T1000 (cell line): ENCODE measurements at places on chromosomes 7 and 10.

DNA sequence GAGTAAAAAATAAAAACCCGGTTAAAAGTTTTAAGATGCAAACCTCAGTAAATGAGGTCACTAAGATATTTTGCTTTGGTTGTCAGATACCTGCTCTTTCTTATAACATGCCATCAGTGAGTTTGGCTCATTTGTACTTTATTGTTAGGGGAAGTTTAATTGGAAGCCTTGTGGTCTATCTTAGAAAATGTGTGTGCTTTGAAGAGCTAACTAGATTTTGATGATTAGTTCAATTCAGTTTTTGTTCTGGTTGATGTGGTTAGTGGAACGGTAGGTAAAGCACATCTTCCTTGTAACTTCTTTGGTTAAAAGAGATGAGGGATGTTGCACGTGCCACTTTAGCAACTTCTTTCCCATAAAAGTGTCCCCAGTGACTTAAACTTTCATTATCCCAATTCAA lies 353.4 kb upstream of the GALNT17 start:
- DNase-seq, result no peak

GRCh38 chr7:134709197-134709596 lies 62.5 kb downstream of the BPGM start:
- DNase-seq, result no peak

GRCh38 chr10:44316187-44316921 lies 68.5 kb downstream of the CXCL12 start:
- no peak for DNase-seq

- DNase-seq, result no peak
Observed at GRCh38 chr7:129669901-129670300, 58.4 kb downstream of the NRF1 start.

GRCh38 chr10:33038672-33039071 lies 80.6 kb upstream of the ITGB1 start:
- DNase-seq, result no peak

GRCh38 chr10:110495731-110496552 lies 1.8 kb upstream of the DUSP5 start:
- DNase-seq, result peak; percentile 80

- peak; percentile 70 for DNase-seq
Observed at GRCh38 chr7:37354656-37355131, 94.0 kb downstream of the ELMO1 start.

DNA sequence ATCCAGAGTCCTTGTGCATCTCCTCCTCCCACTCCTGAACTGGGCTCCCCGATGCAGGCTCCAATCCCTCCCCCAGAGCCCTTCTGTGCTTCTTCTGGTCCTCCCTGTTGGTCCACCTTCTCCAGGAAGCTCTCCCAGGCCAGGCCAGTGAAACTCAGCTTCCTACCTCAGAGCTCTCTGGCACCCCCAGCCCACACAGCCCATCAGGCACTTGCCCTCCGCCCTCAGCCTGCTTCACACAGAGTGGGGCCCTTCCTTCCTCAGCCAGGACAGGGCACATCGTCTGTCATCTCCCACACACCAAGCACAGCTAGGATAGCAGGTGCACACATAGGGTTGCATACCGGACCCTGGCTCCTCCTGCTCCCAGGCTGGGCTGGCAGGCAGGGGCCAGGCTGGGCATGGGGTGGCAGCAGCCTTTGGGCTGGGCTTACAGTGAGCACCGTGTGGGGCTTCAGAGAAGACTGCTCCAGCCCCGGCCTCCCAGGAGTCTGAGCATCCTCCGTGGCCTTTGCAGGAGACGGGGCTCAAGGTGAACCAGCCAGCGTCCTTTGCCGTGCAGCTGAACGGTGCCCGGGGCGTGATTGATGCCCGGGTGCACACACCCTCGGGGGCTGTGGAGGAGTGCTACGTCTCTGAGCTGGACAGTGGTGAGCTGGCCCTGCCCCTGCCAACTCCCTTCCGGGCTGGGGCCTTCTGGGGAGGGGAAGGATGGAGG lies 6.5 kb upstream of the ATP6V1F start:
- no peak for DNase-seq

GRCh38 chr7:129122751-129123509 lies 21.6 kb upstream of the TSPAN33 start:
- DNase-seq, result no peak

GRCh38 chr10:27664461-27664860 lies 81.2 kb downstream of the MKX start:
- no peak for DNase-seq

DNA sequence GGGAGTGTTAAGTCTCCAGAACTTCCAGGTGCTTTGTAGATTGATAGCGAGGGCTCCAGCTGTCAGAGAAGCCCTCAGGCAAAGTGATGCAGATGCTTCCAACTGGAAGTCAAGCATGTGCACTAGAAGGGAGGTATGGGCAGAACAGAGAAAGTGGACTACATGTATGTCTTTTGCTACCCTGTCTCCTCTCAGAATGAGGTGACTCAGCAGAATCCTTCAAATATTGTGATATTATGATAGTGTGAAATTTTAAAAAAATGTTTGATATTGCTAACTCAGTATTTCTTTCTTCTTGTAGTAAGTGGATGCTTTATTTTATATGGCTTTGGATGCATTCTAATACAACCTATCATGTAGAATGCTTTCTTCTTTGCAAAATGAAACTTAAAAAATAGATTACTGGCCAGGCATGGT lies 138.9 kb upstream of the SVIL start:
- DNase-seq, result no peak

- DNase-seq, result no peak
Observed at GRCh38 chr10:132542819-132543218, 5.2 kb downstream of the INPP5A start.

DNA sequence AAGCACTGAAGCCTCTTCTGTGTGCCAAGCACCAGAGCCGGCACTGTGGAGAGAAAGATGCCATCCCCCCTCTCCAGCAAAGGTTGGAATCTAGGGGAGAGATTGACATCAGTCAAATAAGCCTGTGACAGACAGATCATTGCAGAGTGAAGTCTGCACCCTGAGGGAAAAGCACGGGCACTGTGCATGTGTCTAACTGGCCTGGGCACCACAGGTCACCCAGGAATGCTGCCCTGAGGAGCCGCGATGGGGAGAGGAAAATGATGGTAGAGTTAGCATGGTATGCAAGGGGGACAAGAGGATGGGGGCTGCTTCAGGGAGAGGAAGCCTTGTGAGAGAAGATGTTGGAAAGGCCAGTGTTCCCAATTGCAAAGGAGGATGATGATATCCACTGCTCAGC lies 261.0 kb downstream of the GRID1 start:
- DNase-seq, result no peak

- DNase-seq, result no peak
Observed at GRCh38 chr7:107676249-107676648, 15.6 kb downstream of the SLC26A4 start.

DNA sequence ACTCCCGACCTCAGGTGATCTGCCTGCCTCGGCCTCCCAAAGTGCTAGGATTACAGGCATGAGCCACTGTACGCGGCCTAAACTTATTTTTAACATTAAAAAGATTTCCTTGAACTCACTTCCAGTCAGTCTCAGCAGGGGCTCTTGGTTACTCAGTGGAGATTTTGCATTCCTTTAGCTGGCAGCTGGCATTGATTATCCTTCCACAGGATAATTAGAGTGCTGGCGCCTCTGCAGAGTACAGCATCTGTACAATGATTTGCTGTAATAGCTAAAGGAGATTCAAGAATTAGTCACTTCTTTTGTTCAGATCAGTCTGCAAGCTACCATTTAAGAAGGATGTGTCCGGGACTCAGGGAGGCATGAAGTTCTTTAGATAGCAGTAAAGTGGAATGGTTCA lies 125.0 kb upstream of the NPY start:
- no peak for DNase-seq
